Stimulated activated effector memory CD8-positive, alpha-beta T cell treated with anti-CD3 and anti-CD28 coated beads, Interleukin-12 subunit alpha, Interleukin-12 subunit beta, amount 100 ng/mL, for 72 hours (primary cell): ENCODE measurements at places on chromosomes 7 and 10.

- no peak for DNase-seq
Measured at GRCh38 chr10:132685101-132685891, 100.7 kb downstream of the NKX6-2 start.

DNA sequence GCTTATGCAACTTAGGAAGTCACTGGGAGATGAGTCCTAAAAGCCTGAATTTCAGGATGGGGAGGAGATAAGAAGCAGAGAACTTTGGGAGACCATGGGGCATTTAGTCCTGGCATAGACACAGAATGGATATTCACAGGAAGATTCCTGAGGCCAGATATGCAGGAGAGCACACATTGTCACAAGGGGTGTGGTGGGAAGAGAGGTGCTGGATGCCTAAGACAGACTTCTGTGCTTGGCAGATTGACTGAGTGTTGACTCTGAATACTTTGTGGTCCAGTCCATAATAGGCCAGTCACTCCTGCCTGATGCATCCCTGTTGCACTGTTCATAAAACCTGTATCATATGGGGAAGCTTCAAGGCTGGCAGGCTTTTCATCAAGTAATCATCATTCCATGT lies 18.5 kb downstream of the SRI start:
- no peak for DNase-seq

DNA sequence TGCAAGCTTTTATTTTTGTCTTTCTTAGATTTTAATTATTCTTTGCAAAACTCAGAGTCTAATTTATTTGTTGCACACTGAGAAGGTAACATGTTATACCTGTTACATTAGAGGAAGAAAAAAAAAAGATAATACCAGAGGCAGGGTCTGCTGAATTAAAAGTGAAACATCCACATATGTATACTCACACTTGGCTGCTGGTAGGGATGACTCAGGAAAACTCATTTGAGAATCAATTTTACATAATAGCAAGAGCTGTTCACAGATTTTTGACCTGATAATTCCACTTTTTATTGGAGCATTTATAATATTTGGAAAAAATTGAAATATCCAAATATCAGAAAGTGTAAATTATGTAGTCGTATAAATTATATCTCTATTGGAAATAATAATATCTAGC lies 78.1 kb upstream of the CCDC6 start:
- no peak for DNase-seq

- DNase-seq = no peak
Measured at GRCh38 chr10:69842882-69843281, 41.2 kb downstream of the COL13A1 start.

DNA sequence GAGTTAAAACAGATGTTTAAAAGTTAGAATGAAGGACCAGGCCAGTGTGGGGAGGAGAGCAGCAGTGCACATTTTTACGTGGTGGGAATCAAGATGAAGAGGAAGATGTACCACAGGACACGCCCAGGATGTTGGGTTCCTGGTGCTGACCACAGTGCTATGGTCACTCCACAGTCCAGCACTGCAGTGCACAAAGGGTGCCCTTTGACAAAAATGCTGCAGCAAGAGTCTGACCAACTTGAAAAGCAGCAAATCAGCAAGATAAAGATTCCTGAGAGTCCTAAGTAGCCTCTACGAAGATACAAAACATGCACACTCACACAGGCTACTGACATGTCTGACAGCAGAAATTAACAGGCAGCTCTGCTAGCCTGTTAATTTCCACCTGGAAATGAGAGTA lies 107.1 kb downstream of the PIP4K2A start:
- DNase-seq = no peak

DNA sequence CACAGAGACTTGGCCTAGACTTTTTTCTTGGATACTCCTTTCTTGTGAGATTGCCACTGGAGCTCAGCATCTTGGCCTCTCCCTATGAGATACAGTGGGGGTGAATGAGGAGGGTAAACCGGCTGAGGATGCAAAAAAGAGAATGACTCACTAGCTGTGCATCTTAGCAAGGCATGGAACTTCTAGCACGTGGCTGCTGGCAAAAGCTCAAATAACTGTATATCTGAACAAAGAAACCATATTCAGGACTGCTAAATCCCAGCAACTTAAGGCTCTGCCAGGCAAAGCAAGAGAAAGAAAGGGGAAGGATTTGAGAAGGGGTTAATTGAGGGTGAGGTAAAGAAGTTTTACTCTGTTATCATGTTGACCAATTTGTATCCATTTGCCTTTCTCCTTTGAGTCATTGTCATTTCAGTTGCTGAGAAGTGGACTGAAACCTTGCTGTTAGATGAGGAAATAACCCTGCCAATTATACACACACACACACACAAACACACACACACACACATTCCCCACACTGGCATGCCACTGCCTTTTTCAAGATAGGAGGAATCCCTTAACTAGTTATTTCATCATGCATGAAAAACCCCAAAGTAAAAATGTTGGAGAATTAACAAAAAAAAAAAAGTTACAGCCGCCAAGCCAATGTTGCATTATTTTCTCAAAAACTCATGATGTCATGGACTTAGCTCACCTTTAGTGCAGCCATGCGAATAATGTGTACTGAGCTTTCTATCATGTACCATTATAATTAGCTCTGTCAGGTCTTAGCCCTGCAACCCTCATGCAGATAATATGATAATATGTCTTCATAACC lies 997.3 kb downstream of the LRMDA start:
- no peak for DNase-seq

DNA sequence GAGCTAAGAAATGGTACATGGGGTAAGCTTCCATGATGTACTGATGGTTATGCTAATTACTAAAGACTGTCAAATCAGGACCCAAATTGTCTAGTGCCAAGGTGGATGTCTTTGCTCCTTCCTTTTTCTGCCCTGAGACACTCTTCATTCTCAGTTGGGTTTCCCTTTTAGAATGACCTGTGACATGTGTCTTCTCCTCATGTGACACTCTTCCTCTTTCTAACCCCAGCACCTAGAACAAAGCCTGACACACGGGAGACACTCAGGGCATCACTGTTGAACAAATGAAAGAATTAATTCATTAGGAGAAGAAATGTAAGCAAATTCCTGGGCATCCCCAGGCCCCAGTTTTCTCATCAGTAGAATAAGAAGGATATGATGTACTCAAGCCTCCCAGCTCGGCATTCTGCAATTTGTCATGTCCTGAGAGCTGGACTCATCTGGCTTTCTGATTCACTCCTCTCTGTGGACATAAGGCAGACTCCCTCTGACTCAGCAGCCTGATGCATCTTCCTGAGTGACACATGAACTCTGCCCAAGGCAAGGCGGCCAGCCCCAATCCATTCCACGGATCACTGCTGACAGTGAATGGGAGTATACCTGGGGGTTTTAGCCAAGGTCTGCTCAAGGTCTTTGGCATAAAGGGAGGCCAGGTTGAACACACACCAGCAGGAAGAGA lies 473.8 kb downstream of the KCNMA1 start:
- DNase-seq = no peak

DNA sequence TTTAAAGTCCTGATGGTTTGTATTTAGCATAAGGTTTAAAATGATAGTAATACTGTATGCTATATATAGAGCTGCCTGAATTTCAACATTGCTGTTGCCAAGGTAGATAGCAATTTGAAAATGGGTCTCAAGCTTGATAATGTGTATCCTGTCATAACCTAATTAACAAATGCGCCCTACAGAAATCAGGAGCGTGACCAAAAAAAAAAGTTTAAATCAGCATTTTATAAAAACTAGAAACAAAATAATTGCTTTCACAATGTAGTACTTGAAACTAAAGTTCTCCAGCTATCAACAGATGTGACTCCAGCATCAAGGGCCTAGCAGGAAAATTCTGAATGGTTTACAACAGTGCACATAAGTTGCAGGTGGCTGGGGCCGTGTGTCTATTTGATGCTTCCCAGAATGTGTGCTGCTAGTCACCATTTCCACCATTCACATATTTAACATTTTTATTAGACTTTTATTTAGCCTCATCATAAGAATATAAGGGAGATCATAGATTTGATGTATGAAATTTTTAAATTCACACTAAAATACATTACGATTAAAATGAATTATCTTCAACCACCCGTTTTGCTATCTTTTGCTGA lies 14.1 kb downstream of the FXYD4 start:
- DNase-seq = no peak

- DNase-seq = no peak
Measured at GRCh38 chr10:98416606-98417388, 1.8 kb upstream of the PYROXD2 start.

DNA sequence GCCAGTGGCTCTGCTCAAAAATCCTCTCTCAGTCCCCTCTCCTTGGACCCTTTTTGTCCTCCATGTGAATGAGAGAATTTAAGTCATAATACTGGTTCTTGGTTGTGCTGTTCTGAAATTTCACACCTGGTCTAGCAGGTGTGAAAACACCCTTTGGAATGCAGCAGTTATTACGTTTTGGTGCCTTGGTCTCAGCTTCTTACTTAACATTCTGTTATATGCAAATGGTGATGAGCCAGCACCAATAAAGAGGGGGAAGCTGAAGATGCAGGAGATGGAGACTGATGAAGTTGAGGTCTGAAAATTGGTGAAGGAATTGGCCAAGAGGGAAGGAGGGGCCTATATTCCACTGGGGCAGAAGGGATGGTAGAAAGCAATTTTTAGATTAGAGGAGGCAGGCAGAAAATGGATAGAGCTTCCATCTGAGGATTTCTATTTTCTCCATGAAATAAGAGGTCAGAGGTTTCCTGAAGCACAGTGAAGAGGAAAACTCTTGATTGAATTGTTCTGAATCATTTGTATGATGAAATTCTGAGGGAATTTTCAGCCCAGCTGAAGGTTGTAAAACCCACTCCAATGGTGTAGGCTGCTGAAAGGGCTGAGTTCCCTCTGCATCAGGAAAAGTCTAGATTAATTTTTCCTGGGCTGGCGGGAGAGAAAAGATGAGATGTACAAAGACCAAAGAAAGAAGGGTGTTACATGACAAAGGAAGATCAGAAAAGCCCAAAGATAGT lies 94.0 kb upstream of the FAM180A start:
- DNase-seq = no peak

DNA sequence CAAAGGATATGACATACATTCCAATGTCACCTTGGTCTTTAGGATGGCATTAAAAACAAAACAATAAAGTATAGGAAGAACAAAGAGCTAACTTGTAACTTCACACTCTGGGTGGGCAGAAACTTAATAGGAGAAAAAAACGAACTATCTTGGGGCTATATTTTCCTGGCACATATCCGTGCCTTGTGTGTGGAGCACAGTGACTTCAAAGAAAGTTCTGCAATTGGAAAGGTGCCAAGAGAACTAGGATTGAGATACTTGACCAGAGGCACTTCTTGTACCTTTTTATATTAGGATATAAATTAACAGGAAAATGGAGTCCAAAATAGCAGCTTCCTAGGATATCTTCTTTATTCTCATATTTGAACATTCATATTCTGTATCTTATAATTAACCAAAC lies 148.4 kb downstream of the SEMA3D start:
- DNase-seq = no peak

GRCh38 chr10:86718556-86718955 lies 37.9 kb upstream of the BMPR1A start:
- no peak for DNase-seq

DNA sequence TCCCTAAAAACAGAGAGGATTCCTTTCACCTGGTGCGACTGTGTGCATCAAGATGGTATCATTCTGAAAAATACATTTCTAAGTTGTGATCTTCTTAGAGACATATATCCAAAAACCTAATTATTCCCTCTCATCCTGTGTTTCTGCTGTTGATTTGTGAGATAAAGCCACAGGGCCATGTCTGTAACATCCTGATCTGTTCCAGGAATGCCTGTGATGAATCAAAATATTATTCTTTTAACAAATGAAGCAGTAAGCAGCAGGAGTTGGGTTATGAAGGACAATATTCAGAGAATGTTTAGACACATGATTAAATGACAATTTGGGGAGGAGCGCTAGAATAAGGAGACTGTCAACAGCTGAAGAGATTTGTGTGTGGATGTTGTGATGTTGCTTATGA lies 731.4 kb downstream of the KCNMA1 start:
- no peak for DNase-seq

- DNase-seq = no peak
Measured at GRCh38 chr7:158741294-158741666, 36.7 kb upstream of the NCAPG2 start.

DNA sequence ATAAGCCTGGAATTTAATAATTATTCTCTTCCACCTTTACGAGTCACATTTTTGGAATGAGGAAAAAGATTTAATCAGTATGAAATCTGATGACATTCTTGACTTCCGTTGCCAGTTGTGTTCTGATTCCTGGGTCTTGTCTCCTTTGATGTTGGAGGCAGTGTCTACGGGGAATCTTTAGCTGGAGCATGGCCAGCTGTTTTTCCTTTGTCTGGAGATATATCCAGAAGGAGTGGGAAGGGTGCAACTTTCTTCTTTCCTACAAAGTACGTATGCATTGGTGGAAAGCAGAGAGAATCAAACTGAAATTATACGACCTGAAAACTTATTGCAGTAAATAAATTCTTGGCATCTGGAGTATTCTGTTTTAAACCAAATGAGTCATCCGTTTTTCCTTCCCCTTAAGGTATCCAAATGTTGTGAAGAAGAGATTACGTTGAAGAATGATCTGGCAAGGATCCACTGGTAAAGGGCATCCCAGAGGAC lies 6.9 kb upstream of the GNG11 start:
- DNase-seq = no peak

GRCh38 chr10:105797234-105797890 lies 1156.3 kb downstream of the SORCS3 start:
- no peak for DNase-seq

GRCh38 chr7:149013876-149014275 lies 14.4 kb downstream of the PDIA4 start:
- no peak for DNase-seq

DNA sequence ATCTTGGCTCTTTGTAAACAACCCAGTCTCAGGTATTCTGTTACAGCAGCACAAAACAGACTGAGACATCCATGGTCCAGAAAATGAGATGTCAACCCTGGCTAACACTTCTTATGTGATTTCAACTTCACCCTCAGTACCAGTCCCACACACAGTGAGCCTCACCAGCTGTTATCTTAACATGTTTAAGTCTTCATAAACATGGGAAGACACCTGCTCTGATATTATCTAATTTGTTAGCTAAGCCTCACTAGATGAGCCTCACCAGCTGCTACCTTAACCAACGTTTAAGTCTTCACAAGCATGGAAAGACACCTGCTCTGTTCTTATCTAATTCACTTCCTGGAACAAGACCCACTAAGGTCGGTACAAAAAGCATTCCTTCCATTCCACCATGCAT lies 130.8 kb downstream of the CALN1 start:
- no peak for DNase-seq

- DNase-seq = peak; percentile 61
Measured at GRCh38 chr10:102225646-102226541, at the start of gene ELOVL3. Gene ELOVL3 (plus strand): TSS chr10:102226299. CDS start chr10:102226549, 250 bp downstream.

GRCh38 chr7:22549051-22549450 lies 49.1 kb upstream of the STEAP1B start:
- no peak for DNase-seq
